Stimulated activated CD4-positive, alpha-beta T cell treated with anti-CD3 and anti-CD28 coated beads, Interleukin-1b, Interleukin-23, amount 100 ng/mL, for 1 hour (primary cell): ENCODE measurements at places on chromosomes 1 and 21.

DNA sequence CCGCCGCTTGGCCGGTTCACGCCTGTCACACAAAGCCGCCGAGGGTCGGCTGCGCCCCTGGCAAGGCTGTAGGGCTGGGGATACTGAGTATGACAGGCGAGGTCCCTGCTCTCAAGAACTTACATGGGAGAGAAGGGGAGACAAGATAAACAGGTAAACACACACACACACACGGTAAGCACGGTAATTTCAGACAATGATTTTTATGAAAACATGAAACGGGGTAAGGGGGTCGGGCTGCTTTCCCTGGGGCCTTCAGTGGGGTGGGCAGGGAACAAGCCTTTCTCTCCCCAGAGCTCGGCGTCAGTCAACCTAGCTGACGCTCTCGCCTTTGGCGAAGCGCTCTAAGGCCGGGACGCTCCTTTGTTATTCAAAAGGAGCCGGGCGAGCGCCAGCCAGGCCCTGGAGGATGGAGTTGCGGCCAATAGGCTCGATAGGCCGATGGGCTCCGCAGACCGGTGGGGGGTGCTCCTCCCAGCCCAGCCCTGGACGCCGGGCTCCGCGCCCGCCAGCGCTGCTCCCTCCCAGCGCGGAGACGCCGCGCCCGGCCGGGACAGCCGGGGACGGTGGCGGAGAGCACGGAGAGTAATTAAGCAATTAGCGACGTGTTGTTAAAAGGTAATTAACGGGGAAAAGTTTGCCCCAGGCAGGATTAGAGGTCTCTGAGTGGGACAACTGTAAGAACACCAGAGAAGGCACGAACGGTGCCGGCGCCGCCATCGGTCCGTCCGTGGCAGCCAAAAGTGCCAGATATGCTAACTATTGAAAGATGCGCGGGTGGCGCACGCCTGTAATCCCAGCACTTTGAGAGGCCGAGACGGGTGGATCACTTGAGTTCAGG is 950 bp upstream of the INKA2 start:
- no peak for DNase-seq

DNA sequence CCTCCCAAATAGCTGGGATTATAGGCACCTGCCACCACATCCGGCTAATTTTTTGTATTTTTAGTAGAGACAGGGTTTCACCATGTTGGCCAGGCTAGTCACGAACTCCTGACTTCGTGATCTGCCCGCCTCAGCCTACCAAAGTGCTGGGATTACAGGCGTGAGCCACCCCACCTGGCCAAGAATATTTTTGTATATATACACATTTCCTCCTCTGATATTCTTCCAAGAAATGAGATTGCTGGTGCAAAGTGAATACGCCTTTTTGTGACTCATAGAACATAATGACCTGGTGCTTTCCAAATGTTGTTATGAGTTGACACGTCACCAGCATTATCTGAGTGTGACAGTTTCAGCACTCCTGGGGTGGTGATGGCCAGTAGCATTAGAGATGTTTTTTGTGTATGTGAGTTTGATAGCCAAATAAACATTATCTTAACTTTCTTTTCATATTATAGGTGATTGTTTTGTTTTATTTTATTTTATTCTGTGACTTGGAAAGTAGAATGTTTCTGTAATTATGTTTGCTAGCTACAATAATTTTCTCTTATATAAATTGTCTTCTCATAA is 54.9 kb downstream of the KCNK1 start:
- DNase-seq, result no peak

GRCh38 chr1:27959792-27960603 is at the start of gene XKR8:
Gene XKR8, plus strand, starts transcription at chr1:27959973. Its CDS starts 97 bp downstream, at chr1:27960070.
- peak; percentile 70 for DNase-seq

DNA sequence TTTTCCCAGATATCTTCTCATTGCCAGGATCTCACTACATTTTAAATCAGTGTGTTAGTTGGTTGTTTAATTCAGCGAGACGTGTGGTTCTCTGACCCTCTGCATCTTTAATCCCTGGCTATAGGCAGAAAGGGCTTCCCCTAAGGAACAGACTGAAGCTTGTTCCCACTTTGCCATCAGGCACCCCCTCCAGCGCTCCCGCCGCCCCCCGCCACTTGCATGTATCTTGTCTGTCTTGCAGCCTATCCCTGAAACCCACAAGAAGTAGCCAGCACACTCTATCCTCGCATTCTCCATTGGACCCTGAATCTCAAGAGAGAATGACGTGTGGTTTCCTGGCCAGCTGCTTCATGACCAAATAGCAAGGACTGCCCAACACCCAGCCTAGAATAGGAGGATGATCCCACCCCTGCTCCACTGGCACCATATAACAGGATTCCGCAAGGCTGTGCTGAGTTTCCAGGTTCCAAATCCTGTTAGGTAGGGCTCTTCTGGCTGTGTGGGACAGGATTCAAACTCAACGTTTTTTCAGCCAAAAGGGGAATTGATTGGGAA is 7.8 kb downstream of the CLDN19 start:
- DNase-seq, result no peak

GRCh38 chr1:219659005-219659600 is 46.2 kb upstream of the ZC3H11B start:
- DNase-seq, result no peak

DNA sequence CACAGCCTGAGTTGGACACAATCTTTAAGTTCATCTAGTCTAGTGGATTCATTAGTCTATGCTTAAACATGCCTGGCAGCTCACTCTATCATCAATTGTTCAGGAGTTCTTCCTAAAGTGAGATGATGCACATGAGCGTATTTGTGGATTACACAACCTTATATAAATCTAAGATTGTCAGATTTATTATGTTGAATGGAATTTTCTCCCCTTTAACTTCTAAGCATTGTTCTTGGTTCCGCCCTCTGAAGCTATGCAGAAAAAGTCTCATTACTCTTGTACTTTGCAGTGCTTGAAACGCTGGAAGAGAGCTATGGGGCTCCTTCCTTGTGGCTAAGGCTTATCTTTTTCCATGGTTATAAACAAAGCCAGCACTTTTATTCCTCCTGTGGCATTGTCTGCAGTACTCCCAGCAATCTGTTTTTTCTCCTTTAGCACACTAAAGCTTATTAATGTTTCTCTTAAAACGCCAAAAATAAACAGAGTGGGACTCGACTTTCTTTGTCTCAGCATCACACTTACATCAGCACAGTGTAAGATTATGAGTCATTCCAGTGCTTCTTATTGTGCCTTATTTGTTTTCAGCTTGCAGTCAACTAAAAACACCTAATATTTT is 316.8 kb upstream of the CAMK1G start:
- DNase-seq, result no peak

- DNase-seq, result no peak
Observed at GRCh38 chr1:65264197-65264929, 45.0 kb upstream of the DNAJC6 start.

- DNase-seq, result no peak
Observed at GRCh38 chr1:76247261-76247852, 172.8 kb downstream of the ST6GALNAC3 start.

- DNase-seq, result no peak
Observed at GRCh38 chr21:40562242-40563002, 284.5 kb downstream of the DSCAM start.

- DNase-seq, result no peak
Observed at GRCh38 chr1:223062177-223062576, 80.9 kb downstream of the TLR5 start.

DNA sequence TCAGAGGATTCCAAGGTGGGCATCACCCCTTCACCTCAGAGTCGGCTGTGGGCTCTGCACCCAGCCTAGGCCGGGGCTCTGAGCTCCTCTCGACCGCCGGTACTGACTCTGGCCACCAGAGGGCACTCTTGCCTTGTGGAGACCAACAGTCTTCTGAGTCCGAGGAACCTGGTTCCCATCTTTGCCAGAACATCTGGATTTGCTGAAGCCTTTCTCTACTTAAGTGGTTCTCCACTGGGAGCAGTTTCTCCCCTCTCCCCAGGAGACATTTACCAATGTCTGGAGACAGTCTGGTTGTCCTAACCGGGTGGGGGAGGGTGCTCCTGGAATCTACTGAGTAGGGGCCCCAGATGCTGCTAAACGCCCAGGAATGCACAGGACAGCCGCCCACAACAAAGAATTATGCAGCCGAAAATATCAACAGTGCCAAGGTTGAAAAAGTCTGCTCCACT is 9.4 kb downstream of the ETV3L start:
- peak; percentile 70 for DNase-seq

GRCh38 chr1:60891281-60891680 is 191.1 kb upstream of the NFIA start:
- no peak for DNase-seq

- DNase-seq, result no peak
Observed at GRCh38 chr1:7329868-7330615, 441.1 kb upstream of the VAMP3 start.

DNA sequence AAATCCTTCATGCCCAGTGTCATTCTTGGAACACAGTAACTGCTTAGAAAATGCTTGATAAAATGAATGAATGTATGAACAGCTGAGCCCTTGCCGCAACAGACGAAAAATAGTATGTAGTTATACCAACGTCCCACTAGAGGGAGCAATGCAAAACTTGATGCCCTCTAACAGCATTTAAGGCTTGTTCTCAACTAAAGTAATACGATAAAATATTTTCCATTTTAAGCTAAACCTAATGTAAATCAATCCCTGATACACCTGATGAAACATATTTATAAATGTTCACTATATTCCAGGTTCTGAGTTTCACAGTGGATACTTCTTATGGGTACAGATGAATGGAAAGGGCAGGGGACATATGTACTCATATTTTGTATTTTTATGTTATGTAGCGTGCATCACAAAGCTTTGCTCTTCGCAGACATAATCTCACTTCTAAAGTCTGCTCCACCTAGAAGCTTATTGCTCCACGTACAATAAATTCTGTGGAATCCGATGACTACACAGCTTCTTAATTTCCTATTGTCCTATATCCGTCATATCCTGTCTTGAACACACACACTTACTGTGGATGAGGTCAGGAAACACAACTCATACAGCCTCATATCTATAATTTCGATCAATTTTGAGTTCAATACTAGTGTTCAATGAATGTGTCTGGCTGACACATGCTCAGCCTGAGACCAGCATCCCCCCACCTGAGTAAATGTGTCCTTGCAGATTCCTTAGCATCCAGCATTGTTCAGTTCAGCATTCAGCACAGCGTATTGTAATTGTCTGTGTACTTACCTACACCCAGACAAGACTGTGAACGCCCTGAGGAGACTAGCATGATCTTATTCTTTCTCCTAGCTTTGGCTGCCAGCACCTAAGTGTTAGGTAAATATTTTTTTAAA is 4.4 kb upstream of the UTP25 start:
- DNase-seq, result no peak
